Stimulated activated CD4-positive, alpha-beta T cell treated with anti-CD3 and anti-CD28 coated beads, TNF-alpha, amount 100 ng/mL, for 1 hour (primary cell): ENCODE measurements at places on chromosomes 4 and X.

GRCh38 chr4:100461807-100462605 lies 55.8 kb downstream of the EMCN start:
- DNase-seq = no peak

- DNase-seq = no peak
Measured at GRCh38 chr4:8689741-8690140, 97.2 kb downstream of the CPZ start.

DNA sequence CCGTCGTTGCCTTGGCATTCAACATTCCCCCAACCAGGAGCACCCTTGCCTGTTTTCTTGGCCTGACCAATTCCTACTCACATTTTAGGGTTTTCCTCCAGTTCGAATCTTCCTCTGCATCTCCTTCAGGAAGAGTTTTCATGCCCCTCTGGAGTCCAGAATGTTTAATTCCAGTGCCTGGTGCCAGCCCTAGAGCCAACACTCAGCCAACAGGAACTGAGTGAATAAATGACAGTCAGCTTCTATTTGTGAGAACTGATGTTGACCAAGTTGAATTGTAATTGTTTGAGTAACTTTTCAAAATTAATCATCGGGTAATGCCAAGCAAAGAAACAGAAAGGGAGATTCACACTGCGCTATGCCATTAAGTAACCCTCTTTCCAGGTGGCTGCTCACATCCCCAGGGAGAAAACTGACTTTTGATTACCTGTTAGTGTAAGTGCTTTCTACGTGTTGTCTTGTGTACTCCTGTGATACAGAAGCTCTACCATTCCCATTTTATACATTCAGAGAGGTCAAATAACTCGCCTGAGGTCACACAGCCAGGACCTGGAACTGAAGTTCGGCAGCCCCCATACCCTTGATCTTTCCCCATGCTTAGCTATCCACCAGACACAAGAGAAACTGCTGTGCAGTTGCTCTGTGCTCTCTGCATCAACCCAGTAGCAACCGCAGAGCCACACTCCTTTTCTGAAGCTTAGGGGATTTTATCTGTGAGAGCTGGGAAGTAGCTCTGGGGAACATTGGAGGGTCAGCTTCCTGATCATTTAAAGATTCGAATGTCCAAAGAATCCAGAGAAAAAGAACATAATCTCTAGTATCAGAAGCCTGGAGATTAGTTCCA lies 19.0 kb upstream of the SLC2A9 start:
- DNase-seq = no peak

- DNase-seq = no peak
Measured at GRCh38 chr4:121778991-121779628, 14.1 kb upstream of the SMIM43 start.
